CD8-positive, alpha-beta memory T cell (primary cell): ENCODE measurements at places on chromosomes 1 and 21.

GRCh38 chr1:196538473-196538872 is 69.8 kb downstream of the KCNT2 start:
- no peak for DNase-seq

GRCh38 chr1:181044449-181044966 is 10.7 kb downstream of the MR1 start:
- peak; percentile 23 for DNase-seq

GRCh38 chr1:87820668-87821334 is 492.1 kb downstream of the LMO4 start:
- no peak for DNase-seq

DNA sequence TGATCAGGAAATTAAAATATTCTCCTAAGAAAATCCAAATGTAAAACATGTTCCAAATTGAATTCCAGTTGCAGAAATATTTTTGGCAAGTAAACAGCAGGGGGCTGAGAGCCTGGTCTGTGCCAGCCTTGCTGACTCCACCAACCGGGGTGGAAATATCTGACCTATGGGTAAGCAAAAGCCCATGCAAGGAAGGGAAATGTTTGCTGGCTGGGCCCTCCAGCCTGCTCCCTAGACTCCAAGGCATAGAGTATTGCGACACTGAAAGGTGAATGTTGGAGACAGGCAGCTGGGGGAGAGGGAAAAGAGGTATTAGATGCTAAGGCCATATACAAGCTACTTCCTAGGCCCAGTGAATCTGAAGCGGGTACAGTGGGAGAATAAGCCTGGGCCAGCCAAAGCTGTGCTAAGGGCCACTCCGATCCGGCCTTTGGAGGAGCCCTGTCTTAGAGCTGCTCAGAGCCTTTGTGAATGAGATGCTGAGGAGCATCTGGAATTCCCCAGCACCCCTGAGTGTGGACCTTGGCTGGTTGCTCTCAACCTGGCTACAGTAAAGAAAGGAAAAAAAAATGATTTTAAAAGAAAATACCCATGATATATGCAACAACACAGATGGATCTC is 24.9 kb upstream of the ATP1B1 start:
- DNase-seq, result no peak

GRCh38 chr1:228982637-228983036 is 247.4 kb downstream of the RHOU start:
- no peak for DNase-seq

- DNase-seq, result no peak
These were observed 31.2 kb upstream of the ZNF678 start for GRCh38 chr1:227532019-227532619.

- no peak for DNase-seq
These were observed 132.7 kb downstream of the NTNG1 start for GRCh38 chr1:107273515-107273914.

GRCh38 chr1:61141288-61142042 is 59.1 kb downstream of the NFIA start:
- DNase-seq, result no peak

- no peak for DNase-seq
These were observed 108.8 kb downstream of the DYRK1A start for GRCh38 chr21:37475186-37475868.

DNA sequence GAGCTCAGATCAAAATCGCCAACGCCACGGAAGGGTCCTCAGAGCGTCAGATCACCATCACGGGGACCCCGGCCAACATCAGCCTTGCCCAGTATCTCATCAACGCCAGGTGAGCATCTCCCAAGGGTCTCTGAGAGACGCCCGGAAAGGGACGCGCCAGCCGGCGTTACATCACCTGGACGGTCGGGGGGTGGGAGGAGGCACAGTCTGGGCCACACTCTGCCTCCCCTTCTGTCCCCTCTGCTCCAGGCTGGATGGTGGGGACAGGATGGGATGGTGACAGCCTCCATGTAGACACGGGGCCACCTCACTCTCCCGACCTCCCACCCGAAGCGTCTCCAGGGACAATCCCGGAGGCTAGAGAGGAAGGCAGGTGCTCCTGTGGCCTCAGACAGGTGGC is 41.5 kb upstream of the COL6A1 start:
- no peak for DNase-seq

DNA sequence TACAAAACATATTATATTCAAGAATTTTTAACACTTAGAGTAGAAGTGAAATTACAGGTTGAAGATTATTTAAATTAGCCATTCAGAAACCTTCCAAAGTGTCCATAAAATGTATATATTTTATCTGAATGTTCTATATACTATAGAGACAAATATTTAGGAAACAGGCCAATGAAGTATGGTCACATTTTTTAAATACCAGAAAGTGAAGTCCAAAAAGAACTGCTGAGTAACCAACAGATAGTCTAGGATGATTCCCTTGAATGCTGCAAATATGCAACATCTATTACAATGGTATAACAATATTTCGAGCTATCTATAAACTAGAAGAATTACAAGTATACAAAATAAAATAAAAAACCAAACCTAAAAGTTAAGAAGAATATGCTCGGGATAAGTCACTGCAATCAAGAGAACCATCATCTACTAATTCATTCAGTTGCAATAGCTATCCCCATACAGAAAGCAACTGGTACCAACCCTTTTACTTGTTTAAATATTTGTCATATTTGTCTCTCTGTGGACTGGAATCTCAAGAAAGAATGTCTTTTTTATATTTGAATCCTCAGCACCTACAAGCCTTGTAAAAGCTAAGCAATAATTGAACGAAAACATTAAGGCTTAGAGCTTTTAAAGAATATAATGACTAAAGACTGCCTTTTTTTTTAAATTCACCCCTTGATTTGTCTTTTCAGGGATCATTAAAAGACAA is 8.1 kb downstream of the ODF2L start:
- no peak for DNase-seq

DNA sequence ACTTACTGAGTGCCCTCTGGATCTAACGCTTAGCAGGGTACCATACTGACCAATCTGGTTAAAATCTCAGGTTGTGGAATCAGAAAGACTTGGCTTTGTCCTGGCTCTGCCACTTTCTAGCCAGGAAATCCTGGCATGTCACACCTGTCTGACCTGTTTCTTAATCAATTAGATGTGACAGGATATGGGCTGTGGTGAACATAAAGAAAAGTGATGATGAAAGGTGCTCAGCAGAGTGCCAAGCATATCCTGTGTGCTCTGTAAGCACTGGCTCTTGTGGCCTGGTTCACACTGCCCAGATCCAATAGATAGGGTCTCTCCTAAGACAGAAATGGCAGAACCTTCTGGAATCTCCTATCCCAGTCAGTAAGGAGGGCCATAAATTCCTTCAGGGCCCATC is 53.9 kb downstream of the PHC2 start:
- no peak for DNase-seq

DNA sequence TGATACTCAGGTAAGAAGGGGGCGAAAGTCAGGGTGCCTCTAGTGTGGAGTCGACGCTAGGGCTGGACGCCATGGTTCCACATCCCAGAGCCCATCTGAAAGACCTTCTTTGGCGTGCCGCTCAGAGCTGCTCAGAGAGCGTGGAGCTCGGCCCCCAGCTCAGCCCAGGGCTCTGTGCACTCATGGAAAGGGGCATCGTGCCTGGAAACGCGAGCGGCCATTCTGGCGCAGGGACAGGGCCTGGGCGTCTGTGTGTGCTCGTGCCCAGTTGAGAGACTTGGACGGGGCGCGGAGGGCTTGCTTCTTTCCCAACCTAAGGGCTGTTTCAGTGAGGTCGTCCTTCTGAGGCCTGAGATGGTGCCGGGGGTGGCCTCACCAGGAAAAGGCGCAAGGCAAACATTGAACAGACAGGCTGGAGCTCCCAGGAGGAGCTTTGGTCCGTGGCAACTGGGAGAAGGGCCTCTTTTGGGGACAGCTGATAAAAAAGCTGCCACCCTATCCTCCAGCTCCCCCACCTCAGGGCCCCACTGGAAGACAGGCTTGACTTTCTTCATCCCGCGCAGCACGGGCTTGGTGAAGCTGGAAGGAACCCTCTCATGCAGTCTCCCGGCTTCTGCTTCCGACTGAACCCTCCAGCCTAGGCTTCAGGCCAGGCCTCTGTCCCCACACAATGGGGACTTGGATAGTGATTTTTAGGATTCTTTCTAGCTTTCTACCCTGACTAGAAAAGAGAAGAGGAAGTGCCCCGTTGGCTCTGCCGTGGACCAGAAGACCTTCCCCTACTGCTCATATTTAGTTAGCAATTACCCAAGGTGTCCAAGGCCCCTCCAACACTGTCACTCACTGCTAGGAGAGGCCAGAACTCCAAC is 77.1 kb downstream of the CD58 start:
- no peak for DNase-seq

DNA sequence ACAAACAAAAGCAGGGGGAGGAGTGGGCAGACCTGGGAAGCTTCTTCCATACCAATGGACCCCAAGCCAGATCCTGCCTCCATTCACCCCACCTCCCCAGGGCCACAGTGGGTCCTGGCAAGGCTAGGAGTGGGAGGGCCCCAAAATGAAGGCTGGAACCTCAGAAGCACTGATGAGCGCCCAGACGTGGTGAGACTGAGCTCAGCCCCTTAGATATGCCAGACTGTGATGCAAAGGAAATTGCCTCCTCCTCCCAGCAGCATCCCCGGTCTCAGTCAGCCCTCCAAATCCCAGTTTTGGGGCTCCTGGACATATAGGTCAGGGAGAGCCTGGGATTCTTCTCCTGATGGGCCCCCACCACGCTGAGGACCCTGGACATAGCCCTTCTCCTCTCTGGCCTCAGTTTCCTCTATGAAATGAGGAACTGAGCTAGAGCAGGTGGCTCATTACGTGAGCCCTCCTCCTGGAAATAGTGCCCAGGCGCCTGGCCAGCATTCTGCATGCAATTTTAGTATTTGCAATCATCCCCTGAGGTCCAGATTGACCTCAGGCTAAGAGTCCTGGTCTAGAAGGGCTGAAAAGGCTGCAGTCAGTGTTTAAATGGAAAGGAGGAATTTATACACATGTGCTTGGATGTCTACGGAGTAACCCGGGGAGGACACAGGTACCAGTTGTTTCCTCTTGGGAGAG is 33.5 kb downstream of the RHBG start:
- no peak for DNase-seq
